ENCODE measurements at places on chromosomes 5 and 9. TPM values are rescaled to one million over a fixed set of nuclear protein-coding genes. Genes with fewer than 3 reads are reported as not detected.

TAF11L5 gene
- polyA plus RNA-seq: not detected

DNA sequence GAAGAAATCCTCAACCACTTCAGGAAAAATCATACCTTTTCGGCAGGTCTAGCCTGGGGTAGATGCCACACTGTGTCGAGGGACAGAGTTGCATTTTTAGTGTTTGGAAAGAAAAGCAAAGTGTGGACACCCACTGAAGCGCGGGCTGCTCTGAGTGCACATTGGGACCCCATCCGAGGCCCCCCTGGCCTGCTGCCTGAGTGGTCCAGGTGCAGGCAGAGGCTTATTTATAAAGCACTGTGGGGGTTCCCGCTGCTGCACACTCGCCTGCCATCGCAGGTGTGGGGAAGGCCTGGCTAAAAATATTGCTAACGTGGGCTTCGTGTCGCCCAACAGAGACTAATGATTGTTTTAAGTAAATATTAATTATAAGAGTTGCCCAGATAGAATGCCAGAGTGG is 119.4 kb downstream of the CRB2 start:
- DNase-seq: no peak

- no peak for DNase-seq
Observed at GRCh38 chr5:171989946-171990712, 16.3 kb downstream of the FBXW11 start.

- no peak for DNase-seq
Observed at GRCh38 chr9:36040271-36040925, 3.7 kb downstream of the RECK start.

DNA sequence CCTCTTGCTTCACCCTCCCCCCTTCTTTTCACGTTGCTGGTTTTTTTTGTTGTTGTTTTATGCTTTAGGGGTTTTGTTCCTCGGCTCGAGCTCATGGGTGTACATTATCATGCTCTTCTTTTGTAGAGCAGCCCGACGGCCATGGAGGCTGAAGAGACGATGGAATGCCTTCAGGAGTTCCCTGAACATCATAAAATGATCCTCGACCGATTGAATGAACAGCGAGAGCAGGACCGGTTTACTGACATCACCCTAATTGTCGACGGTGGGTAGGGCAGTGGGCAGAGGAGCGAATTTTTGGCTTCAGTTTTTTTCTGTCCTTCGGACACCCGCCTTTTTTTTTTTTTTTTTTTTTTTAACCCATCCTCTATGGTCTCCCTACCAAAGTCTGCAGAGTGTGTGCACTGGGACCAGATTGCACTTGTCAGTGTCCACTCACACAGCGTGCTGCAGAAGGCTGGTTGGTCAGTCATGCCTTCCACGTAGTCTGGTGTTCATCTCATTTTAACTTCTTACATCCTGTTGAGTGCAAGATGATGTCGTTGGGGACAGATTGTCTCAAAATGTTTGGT is 1.3 kb downstream of the ZNF131 start:
- peak; percentile 15 for DNase-seq

- DNase-seq: no peak
Observed at GRCh38 chr5:167415779-167416746, 875.4 kb upstream of the WWC1 start.

Measured in right renal pelvis (tissue), 4 donors.